ENCODE measurements at places on chromosomes 12 and 14. TPM values are rescaled to one million over a fixed set of nuclear protein-coding genes. Genes with fewer than 3 reads are reported as not detected.

- DNase-seq: no peak
These were observed 262.3 kb downstream of the NUAK1 start for GRCh38 chr12:105876396-105876927.

DNA sequence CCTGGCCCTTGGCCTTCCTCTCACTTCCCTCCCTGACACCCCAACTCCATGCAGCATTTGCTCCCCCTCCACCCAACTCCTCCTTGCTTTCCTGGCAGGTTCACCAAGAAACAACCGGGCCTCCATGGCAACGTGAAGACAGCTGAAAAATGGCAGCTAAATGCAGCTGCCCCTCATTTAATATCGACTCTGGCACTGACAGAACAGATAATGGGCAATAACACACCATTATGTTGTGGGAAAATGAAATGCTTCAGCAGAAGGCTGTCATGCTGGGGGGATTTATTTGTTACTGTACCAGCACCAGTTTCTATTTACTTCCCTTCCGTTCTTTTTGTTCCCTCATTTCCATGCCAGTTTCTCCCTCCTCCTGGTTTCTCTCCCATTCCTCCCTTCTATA lies 440.8 kb downstream of the NRXN3 start:
- no peak for DNase-seq

- DNase-seq: no peak
These were observed 44.1 kb downstream of the SMIM41 start for GRCh38 chr12:52123487-52124186.

DNA sequence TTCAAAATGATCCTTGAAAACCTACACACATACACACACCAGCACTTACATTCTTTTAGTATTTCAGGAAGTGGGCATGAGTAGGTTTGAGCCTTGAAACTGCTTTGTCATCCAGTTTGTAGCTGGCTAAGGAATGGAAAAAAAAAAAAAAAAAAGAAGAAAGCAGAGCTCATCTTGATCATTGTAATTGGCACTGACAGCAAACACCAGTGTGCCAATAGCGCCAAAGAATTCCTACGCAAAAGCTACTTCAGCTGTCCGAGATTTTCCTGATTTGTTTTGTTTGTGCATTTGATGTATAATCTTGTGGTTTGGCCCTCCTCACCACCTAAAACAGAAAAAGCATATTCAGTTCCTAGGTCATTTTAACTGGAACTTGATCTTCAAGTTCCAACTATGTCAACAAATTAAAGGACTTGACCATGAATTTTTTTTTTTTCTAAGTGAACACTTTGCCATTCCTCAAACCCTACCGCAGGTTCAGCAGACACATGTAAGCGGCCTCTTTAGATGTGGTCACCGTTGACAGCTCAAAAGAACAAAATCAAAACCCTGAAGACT lies 57.3 kb downstream of the FLRT2 start:
- DNase-seq: no peak

DNA sequence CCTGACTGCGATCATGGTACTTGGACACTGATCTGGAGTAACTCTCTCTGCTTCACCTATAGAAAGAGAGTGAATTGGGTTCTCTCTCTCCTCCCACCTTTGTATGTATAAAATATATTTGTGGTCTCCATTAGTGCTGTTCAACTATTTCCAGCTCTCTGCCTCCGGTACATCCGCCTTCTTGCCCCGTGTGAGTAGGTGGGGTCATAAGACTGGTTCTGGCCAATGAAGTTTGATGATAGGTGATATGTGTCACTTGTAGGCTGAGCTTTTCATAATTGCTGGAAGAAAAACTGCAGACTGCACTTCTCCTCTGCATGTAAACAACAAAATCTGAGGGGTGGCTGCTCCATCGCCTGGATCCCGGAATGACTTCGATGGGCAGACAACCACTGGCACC lies 210.4 kb downstream of the EXOC5 start:
- no peak for DNase-seq

DNA sequence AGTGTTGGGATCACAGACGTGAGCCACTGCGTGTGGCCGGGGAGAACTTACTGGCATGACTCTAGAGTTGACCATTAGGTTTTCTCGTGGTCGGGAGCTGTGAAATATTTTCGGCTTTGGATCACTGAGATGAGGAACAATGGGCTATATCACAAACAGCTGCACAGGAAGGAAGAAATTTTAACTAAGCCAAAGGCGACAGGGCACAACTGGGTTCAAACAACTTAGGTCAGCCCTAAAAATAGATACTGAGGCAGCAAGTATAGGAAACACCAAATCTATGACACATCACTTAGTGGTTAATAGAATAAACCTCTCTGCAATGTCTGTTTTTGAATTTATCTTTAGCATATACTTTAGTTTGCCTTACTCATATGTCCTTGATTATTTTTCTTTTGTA lies 162.9 kb downstream of the LRIG3 start:
- no peak for DNase-seq

GRCh38 chr12:46205294-46205693 lies 63.5 kb downstream of the SLC38A1 start:
- DNase-seq: no peak

- DNase-seq: no peak
These were observed 322 bp downstream of the SLC39A9 start for GRCh38 chr14:69398818-69399210.

DNA sequence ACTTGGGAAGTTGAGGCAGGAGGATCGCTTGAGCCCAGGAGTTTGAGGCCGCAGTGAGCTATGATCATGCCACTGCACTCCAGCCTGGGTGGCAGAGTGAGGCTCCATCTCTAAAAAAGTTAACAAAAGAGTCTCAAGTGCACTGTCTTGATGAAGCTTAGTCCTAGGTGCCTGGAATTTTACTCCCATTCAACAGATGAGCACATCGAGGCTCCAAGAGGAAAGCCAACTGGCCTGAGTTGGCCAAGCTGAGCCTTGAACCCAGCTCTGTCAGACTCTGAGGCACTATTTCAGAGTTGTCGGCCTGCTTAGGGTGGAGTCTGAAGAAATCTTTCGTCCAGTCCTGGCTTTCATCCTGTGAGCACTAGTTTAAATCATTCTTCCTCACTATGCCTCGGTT lies 98.1 kb upstream of the MAP1LC3B2 start:
- no peak for DNase-seq

DNA sequence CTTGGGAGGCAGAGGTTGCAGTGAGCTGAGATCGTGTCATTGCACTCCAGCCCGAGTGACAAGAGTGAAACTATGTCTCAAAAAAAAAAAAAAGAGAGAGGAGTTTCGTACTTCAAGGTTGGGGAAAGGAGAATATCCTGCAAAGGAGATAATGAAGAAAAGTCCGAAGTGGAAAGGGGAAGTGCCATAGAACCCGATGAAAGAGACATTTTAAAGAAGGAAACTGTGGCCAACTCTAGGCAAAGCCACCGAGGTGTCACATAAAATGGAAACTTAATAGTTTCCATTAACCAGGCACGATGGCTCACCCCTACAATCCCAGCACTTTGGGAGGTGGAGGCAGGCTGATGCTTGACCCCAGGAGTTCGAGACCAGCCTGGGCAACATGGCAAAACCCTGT lies 15.0 kb upstream of the LTBP2 start:
- DNase-seq: no peak

DNA sequence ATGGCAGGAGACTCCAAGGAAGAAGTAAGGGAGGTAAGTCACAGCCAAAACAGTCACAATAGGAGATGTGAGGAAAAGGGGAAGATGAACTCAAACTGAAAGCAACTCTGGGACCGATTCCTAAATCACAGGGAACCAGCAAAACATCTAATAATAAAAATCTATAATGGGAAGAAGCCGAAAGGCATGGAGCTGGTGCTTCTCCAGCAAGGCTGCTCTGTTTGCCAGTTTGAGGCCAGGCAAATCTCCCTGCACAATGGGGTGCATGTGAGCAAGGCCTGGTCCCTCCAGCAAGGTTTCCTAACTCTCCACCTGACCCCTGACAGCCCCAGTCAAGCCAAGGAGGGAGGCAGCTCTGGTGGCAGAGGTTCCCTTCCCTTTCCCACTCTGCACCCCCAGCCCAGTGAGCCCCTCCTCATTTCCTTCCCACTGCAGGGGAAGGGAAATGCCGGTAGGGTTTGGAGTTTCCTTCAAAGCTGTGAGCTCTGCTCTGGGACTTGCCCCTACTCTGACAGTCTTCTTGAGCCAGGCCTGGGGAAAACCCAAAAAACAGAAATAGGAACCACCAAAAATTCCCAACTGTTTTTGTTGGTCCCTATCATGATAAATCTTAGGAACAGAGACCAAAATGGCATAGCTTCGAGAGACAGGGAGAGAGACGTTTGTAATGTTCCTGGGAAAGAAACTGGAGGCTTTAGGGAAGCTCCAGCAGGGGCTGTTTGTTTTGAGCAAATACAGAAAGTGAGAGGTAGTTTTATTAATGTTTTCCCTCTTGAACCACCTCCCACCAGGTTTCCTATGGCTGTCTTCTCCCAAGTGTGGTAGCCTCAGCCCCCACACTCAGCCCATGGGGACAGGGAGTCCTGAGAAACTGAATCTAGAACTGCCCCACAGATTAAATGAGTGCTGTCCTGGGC lies 34.6 kb downstream of the FMNL3 start:
- no peak for DNase-seq

DNA sequence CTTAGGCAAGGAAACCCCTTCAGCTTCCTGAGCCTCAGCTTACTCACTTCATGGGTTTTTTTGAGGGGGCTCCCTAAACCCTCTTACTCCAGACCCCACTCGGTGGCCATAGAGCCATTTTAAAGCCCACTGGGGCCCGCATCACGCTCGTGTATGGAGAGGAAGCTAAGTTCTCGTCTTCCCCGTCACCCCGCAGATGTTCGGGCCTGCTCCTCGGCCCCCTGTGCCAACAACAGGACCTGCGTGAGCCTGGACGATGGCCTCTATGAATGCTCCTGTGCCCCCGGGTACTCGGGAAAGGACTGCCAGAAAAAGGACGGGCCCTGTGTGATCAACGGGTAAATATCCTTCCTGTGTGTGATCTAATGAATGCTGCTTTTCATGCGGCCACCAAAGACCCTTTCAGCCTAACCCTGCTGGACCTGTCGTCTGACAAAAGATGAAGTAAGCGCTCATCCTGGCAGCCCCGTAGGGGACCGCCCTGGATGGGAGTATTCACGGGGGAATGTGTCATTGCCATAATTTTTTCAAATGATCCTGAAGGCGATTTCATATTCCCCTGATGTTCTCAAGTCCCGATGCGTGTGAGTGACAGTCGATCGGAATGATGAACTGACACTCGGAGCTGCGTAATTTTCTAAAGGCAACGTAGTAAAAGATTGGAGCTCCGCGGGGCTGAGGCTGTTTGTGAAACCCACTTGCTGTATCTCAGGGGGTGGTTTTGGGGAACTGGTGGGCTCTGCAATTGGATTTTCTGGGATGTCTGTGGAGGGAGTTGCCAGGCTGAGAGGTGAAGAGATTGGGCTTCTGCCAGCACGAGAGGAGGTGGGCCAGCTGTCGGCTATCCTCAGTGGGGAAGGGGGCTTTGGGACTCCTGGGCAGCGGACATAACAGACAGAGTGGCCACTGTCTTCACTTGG lies 5.4 kb downstream of the DLK1 start:
- DNase-seq: no peak

HOXC12 gene
- total RNA-seq: not detected

CLEC4C gene
- total RNA-seq: 3.8 TPM

PRB2 gene
- not detected for total RNA-seq

LTBR gene
- 0.45 TPM for total RNA-seq

RERG gene
- not detected for total RNA-seq

OVCH1 gene
- total RNA-seq: not detected

All from GM12878 (cell line).